T-helper 9 cell (primary cell): ENCODE measurements at places on chromosomes 4 and X.

- DNase-seq = no peak
Observed at GRCh38 chr4:80875642-80876041, 154.9 kb upstream of the BMP3 start.

- DNase-seq = no peak
Observed at GRCh38 chr4:52317981-52318380, 266.9 kb downstream of the SPATA18 start.

DNA sequence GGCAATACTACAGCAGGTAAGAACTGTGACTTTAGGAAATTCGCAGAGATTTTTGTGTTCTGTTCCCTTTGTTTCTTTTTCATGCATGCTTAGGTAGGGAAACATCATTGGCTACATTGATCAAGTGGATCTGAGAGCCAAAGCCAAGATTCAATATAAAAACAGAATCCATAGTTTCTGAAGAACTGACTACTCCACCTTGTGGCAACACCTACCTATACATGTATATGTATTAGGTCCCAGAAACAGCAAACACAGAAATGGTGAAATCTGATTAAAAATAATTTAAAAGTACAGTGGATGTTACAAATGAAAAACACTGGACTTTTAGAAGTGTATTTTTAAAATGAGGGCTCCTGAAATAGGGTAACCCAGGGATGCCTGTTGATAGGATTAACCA is 322.6 kb upstream of the MAOA start:
- no peak for DNase-seq

DNA sequence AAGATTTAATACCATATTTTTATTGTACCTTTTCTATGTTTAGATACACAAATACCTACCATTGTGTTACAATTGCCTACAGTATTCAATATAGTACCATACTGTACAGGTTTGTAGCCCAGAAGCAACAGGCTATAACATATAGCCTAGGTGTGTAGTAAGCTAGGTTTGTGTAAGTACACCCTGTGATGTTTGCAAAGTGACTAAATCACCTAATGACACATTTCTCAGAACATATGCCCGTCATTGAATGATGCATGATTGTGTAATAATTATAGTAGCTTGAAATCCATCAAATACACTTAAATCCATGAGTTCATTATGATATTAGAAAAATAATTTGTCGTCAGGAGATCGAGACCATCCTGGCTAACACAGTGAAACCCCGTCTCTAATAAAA is 30.8 kb downstream of the GAB3 start:
- no peak for DNase-seq

DNA sequence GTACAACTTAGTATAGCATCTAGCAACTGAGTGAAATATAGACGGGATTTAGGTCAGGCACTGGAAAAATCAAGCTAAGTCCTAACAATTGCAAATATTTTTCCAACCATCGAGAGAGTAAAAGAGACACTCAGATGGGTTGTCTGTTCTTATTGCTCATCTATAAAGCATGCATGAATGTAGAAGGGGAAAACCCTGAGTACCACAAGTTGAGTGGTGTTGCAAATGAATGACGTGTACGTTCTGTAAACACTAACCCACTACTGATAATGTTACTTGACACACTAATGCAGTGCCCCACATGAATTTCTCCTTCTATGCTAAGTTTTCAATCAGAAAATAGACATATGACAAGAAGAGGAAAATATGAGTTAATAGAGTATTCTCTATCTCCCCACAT is 211.2 kb downstream of the COX18 start:
- DNase-seq = no peak

- no peak for DNase-seq
Observed at GRCh38 chr4:2406920-2407319, 11.5 kb downstream of the ZFYVE28 start.

GRCh38 chr4:68359508-68359907 is 9.6 kb upstream of the YTHDC1 start:
- no peak for DNase-seq

GRCh38 chr4:173056271-173056670 is 112.3 kb upstream of the GALNT7 start:
- no peak for DNase-seq

DNA sequence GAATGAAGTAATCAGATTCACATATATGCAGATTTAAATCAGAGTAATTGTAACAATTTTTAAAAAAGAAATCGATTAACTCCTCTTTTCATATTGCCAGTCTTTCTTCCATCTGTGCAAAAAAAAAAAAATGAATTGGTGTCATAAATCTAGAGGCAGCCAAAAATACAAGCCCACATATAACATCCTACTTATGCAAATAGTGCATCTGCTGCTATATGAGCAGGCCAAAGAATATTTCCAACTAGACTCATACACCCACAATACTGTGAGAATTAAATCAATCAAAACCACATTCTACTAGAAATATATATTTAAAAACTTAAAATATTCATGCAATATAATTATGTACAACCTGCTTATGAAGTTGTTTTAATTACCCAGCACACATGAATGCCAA is 298.1 kb upstream of the TRAM1L1 start:
- no peak for DNase-seq

GRCh38 chr4:3767570-3768288 is 1.5 kb downstream of the ADRA2C start:
- no peak for DNase-seq

DNA sequence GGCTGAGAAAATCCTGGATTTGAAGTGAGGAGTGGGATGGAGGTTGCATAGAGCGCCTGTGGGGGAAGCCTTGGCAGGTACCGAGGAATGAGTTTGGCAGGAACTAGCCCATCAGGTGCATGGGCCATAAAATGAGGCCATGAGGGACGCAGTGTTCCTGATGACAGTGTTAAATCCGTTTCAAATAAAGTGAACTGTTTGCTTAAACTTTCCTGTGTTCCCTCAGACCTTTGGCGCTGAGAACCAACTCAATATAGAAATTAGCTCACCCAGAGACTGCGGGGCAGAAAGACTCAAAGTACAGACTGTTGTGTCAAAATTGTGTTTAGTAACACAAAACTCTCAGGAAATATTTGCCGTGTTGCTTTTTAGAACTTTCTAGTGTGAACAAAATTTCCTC is 250.0 kb upstream of the NR3C2 start:
- no peak for DNase-seq

GRCh38 chr4:176013476-176014247 is 52.0 kb upstream of the WDR17 start:
- DNase-seq = no peak

- DNase-seq = no peak
Observed at GRCh38 chr4:55017406-55017805, 108.0 kb downstream of the KDR start.

DNA sequence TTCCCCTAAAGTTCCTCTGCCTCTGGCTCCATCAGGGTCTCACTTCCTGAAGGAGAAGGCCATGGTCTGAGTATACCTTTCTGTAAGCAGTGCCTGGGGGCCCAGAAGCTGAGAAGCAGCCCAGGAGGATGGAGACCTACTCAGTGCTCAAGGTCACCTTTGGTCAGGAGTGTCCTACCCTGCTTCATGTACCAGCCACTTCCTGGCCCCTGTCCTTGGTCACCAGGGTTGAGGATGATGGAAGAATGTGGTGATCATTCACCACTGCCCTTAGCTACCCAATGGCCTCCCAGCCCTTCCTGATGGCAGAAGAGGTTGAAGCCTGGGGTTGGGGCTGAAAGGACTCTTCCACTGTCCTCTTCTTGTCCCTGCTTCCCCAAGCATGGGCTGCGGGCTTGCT is 9.0 kb upstream of the MFAP3L start:
- DNase-seq = no peak

- no peak for DNase-seq
Observed at GRCh38 chr4:8192748-8193738, 6.0 kb upstream of the SH3TC1 start.
